ENCODE measurements at places on chromosomes 3 and 15.

DNA sequence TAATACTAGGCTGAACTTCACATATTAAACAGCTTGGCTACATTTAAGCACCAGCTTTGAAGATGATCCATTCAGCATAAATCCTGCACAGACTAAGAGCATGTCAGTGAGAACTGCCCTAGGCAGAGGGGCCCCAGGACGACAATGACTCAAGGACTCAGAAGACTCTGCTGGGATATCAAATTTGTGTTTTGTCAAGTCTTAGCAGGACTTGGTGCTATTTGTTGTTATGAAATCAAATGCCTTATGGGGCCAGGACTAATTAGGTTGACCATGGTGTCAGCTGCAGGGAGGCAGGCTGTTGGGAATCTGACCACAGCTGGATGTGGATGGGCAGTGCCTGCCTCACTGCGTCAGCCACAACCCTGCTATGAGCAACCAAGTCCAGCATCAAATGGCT, 91.8 kb downstream of the RYR3 start:
- no peak for DNase-seq

GRCh38 chr3:141578202-141578973, 91.6 kb downstream of the RASA2 start:
- DNase-seq, result no peak

DNA sequence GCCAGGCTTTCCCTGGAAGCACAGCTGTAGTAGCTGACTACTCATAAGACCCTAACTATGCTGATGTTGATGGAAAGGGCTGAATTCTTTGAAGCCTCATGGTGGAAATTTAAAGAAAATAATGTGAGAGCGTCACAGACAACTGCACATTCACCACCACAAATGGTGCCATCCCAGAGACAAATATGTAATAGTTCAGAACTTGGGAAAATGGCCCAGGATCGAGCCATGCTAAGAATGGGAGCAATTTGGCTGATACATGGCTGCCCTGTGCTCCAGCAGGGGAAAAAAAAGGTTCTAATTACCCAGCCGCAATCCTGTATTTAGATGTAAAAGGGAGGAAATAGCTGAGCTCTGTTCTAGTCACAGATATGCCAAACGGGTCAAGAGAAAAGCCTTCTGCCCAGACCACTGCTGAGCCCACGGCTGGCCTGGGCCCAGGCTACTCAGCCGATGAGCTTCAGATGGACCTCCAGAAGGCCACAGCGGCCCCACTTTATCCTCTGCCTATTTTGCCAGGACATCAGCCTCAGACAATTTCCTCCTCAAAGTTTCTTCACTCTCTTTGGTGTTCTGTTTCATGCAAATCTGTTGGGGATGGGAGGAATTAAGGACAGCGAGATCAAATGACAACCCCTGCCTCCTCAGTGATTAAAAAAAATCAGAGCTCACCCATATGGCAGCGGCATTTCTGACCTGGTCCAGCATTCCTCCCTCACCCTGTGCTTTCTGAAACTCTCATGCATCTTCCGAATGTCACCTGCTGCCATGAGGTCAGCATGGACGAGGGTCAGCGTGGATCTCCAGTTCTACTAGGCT, 54.5 kb upstream of the MEX3B start:
- DNase-seq, result no peak

- no peak for DNase-seq
Observed at GRCh38 chr3:33363113-33363800, 76.9 kb downstream of the UBP1 start.

- no peak for DNase-seq
Observed at GRCh38 chr3:49413338-49413734, 1.1 kb downstream of the TCTA start.

GRCh38 chr3:186519021-186519658, 25.0 kb downstream of the CRYGS start:
- DNase-seq, result no peak

DNA sequence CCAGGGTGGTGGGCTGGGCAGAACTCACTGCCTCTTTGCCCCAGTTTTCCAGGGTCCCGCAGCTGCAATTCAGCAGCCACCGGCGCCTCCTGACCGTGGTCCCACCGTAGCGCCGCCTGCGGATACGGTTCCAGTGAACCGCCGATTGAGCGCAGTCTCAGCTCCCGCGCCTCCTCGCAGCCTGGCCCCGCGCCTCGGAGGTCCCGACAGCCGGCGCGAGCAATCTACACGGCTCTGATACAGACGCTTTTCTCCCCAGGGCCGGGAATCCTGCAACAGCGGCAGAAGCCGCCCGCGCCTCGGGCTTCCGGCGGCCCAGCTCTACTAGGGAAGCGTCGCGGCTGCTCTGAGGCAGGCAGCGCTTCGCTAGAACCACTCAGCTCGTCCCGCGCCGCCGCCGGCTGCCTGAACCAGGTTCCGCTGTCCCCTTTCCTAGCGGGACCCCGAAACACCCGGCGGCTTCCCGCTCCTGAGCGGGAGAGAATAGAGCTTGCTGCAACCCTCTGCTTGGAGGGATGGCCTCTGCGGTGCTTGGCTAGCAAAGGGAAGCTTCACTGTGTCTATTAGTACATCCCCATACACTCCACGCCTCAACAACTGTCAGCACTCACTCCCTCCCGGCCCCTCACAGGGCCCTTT, 3.1 kb downstream of the FOXL2NB start:
- DNase-seq, result no peak

DNA sequence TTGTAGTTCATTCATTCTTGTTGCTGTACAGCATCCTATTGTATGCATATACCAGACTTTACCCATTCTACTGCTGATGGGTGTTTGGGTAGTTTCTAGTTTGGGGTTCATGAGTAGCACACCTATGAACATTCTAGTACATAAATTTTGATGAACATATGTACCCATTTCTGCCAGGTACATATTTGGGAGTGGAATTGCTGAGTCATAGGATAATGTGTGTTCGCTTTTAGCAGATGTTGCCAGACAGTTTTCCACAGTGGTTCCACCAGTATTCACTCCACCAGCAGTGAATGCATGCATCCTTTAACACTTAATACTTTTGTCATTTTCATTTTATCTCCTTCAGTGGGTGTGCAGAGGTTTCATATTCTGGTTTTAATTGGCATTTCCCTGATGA, 3.4 kb upstream of the SCN5A start:
- no peak for DNase-seq

GRCh38 chr3:119829420-119829819, 47.5 kb downstream of the NR1I2 start:
- no peak for DNase-seq

- DNase-seq, result no peak
Observed at GRCh38 chr3:178504128-178504527, 32.1 kb upstream of the KCNMB2 start.

GRCh38 chr3:189587664-189588040, 43.5 kb upstream of the TP63 start:
- no peak for DNase-seq

GRCh38 chr3:121786485-121786884, 36.9 kb upstream of the GOLGB1 start:
- no peak for DNase-seq

DNA sequence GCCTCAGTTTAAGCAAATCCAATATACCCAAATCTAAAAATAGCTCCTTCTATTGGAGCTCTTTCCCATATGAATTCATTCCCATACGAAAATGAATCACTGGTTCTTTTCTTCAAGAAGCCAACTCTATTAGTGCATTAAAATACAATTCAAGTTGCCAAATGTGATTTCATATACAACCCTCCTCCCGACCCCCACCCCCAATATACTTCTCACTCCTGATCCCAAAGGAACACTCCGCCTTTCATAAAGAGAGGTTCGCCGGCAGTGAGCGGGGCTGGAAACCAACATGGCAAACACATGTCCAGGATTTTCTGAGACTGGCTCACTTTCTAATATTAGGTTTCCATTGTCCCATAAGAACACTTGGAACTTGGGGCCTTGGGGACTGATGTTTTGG, 48.5 kb downstream of the MAGEF1 start:
- no peak for DNase-seq

GRCh38 chr15:33194237-33194636, 277 bp downstream of the FMN1 start:
- no peak for DNase-seq

DNA sequence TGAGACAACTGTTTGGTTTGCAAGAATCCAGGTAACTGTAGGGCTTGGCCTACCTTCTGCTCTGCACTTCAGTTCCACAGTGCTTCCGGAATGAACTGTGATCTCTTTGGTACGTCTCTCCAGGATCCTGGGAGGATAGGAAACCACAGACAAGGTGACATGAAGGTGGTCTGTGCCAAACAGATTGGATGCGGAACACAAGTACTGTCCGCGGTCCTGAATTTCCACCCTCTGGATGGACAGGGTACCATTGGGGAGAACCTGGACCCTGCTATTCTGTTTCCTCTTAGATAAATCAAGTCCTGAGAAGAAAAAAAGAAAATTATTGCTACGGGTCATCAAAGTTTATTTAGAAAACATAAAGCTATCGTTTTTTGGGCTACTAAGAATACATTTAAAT, 17.3 kb downstream of the IGSF10 start:
- DNase-seq, result no peak

DNA sequence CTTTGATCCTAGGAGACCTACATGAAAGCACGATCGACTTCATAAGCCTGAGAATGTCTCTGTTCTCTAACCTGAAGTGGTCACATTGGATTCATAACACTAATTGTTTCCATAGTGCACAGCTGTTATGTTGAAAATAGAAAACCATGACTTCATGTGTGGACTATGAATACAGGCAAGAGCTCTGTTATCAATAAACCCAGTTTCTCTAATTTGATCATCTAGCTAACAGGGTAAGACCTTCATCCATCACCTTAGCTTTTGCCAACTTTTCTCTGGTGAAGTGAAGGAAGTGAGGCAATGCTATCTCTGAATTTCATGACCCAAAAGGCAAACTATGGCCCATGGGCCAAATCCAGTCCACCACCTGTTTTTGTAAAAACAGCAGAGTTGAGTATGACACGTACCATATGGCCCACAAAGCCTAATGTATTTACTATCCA, 27.2 kb downstream of the ABI3BP start:
- DNase-seq, result no peak

DNA sequence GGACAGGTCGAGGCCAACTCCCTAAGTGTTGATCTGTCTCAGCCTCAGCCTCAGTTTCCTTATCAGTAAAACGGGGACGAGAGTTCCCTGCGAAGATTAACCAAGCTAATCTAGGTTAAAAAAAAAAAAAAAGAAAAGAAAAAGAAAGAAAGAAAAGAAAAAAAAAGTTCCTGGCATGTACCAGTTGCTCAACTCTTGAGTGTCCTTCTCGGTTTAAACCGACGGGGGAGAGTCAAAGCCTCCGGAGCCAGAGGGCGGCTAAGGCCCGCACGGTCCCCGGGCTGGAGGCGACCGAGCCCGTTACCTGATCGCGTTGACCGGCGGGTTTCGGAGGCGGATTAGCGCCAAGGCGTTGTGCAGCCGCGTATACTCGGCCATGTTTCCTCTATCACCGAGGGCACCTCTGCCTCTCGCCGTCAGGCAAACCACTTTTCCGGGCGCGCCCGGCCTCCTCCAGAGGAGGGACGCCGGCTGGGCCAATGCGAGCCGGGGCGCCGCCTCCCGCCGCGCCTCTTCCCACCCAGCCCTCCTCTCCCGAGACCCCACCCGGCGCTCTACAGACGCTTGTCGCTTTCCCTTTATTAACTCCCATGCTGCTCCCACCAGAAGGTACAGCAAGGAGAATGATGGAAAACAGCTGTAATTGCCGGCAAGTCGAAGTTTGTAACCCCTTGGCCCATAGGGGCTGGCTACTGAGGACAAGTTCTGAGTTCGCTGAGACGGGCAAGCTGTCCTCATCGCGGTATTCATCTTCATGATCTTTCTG, at the start of gene EHHADH:
TSS of gene EHHADH (minus strand) at position 405 of the 766 bp plus-strand sequence. CDS start at position 378, 27 bp downstream.
- no peak for DNase-seq

DNA sequence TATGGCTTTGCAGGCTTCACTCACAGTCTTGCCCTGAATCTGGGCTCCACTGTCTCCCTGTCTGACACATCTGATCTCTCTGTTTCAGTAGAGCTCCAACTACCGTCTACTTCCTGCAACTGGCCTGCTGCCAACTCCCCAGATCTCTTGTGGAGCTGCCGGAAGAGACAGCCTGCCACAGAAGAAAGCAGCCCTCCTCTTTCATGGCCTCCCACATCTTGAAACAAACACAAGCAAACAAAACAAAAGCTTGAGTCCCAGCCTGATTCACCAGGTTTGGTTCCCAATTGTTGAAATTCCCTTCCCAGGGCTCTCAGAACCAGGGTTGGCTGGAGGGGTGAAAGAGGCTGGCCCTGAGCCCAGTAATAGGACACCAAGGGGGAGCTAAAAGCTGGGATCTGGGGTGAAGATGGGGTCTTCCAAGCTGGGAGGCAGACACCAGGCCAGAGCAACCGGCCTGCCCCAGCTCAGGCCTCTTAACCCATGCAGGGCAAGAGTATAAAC, 55.3 kb upstream of the CA12 start:
- no peak for DNase-seq

GRCh38 chr15:71674354-71674753, 136.0 kb upstream of the NR2E3 start:
- no peak for DNase-seq

GRCh38 chr3:51974277-51974962, 444 bp upstream of the ABHD14A start:
- no peak for DNase-seq
